Retina (tissue), 1 donor: ENCODE measurements at places on chromosomes 2 and 18.

DNA sequence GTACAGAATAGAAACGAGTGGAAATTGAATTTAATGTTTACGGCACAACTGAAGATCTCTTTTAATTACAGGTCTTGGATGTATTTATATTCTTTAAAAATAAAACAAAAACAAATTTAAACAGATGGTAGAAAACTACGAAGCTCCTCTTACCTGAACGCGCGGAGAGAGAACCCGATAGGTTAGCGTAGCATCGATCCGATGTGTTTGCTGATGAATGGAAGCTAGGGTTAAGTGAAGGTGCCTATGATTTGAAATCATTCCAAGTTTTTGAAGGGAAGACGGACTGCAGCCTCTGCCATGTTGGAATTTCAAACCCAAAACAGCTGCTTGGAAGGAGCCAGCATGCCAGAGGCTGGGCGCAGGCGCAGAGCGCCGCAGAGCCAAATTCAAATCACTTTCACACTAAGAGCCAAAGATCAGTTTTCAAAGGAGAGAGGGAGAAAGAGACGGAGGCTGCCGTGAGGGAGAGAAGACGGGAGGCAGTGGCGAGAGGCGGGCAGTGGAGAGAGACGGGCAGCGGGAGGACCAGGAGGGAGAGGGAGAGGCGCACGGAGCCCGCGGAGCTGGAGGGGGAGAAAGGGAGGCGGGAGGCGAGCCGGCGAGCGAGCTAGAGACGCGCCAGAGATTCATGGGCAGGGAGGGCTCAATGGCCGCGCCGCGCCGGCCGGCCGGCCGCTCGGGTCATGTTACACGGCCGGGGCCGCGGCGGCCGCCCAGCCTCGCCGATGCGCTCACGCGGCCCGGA, at the start of gene FIGN:
TSS of gene FIGN (minus strand) at position 324 of the 748 bp plus-strand sequence. CDS start 1,081 bp downstream, outside the sequence.
- DNase-seq, result peak; percentile 92

DNA sequence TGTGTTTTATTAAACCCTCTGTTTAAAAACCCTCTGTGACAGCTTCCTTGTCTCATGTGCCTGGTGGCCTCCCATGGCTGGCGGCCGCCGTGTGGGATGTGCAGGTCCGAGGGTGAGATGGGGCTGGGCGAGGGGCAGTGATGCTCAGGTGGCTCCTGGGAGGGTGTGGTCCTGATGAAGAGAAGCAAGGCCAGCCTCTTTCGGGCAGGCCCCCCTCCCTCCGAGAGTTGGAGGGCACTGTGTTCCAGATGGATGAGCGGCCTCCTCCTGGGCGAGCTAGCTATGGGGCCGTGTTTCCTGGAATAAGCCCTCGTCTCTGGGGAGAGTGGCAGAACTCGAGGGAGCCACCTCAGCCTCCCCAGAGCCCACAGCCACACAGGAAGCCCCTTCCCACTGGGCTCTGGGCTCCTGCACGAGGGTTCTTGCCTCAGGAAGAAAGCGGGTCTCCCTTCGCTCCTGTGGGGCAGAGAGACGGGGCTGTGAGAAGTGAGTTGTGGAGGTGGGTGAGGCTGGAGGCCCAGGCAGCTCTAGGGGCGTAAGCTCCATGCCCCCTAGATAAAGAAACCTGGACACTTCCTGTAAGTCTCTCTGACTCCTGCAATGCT, 72.1 kb downstream of the ASB1 start:
- no peak for DNase-seq

DNA sequence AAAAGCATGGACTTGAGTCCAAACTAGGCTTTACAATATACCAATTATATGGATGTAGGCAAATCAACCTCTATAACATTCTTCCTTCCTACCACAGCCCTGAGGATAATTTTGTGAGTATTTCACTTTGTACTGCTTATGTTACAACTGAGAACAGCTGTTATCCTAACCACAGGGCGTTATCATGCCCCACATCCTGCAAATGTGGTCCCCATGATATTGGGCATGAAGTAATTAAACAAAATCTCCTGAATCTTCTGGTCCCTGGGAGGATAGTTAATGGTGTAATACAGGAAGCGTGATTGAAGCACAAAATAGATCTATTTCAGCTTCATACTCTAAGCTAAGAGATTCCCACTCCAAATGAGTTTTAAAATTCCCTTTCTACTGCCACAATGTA, 223.6 kb downstream of the CDH20 start:
- DNase-seq, result no peak

DNA sequence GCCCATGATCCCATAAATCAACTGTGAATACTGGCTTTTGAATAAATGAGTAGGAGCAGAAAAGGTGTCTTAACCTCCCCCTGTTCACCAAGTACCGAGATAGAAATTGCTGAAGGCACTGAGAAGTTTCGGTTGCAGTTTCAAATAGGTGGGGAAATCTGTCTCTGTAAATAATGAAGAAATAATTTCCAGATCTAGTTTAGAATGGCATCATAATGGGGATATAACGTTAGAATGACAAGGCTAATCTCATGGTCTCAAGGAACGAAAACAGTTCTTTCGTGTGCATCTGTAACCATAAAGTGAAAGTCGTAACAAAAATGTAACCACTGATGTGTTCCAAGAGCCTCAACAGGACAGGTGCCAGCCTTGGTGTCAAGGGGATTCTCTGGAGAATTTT, 49.9 kb upstream of the TMEM18 start:
- DNase-seq, result no peak

GRCh38 chr2:129791712-129792111, 187.8 kb upstream of the RAB6C start:
- DNase-seq, result no peak

DNA sequence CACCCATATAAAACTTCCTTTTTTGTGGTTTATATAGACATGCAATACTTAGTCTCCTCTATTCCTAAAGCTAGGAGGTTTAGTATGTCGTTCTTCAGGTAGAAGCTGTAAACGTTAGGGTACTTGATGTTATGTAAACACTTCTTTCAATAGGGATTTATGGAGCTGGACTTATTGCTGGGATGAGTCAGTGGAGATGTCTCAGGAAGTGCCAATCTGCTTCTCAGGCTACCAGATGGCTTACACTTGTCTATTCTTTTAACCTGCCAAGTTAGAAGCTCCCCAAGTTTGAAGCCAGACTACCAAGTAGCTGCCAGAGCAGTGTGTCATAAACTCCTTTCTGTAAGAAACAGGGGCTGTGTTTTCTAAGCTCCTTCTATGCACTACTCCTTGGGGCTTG, 756.5 kb upstream of the LRRTM1 start:
- DNase-seq, result no peak

DNA sequence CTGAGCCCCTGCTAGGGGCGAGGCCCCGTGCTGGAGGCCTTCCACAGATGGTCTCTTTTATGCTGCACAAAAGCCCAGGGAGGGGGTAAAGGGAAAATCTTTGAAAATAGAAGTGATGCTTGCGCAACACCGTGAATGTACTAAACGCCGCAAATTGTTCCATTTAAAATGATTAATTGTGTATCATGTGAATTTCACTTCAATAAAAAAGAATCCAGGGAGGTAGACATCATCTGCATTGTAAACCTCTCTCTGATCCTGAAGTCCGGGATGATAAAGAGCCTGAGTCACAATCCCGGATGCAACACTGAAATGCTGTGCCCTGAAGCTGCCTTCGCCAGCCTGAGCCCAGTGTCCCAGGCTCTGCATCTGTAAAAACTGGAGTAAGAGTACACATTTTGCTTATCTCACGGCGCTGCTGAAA, 107.7 kb upstream of the PPP1CB start:
- DNase-seq, result no peak

GRCh38 chr18:6069539-6069938, 174.2 kb upstream of the TMEM200C start:
- no peak for DNase-seq

DNA sequence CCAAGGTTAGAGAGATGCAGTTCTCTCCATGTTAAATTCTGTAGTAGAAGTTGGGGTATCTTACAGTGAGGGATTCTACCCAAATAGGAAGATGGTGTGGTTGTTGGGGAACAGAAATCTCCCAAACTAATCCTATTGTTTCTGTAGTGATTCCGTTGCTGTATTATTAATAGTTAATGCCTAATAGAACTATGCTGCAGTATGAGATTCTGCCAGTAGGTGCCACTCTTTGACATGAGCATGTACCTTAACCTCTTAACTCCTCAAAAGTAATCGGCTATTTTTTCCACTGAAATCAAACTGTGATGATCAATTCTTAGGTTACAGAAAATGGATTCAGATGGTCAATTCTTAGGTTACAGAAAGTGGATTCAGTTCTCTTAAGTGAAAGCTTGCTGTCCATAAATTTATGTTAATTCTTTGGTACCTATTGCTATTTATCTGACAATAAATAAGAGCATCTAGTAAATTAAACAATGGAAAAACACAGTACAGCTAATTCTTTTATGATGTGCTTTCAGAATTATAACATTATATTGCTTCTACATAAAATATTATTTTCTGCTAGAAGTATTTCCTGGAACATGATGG, 97.9 kb upstream of the DLX2 start:
- no peak for DNase-seq

DNA sequence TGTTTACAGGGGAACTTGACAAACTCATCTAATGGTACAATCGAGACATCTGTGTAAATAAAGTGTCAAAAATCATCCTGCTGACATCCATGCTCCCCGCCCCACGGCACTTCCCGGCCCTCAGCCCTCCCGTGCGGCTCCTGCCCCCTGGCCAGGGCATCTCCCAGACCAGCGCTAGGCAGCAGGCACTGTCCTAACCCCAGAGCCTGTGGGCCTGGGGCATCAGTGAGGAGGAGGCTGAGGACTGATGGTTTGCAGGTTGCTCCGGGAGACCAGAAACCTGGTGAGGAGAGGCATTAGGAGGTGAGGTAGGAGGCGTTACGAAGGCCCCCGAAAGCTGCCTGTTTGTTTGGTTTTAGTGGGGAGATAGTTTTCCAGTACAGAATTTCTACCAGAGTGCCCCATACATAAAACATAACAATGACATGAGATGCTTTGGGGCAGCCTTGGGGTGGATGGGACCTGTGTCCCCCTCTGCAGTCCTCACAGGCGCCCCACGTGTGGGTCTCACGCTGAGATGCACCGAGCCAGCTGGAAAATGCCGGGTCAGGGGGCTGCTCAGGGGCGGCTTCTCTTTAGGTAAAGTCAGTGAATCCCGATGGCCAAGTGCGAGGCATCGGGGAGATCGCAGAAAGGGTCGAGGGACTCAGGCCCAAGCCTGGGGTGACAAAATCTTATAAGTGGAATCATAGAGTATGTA, 114.2 kb downstream of the RTP5 start:
- no peak for DNase-seq

GRCh38 chr2:109450574-109451273, 163.0 kb downstream of the SEPTIN10 start:
- DNase-seq, result no peak
